ENCODE measurements at places on chromosomes 1 and 21.

GRCh38 chr1:12279728-12280464 lies 50.1 kb downstream of the VPS13D start:
- DNase-seq, result no peak

GRCh38 chr1:203199481-203199815 lies 12.9 kb upstream of the CHI3L1 start:
- no peak for DNase-seq

DNA sequence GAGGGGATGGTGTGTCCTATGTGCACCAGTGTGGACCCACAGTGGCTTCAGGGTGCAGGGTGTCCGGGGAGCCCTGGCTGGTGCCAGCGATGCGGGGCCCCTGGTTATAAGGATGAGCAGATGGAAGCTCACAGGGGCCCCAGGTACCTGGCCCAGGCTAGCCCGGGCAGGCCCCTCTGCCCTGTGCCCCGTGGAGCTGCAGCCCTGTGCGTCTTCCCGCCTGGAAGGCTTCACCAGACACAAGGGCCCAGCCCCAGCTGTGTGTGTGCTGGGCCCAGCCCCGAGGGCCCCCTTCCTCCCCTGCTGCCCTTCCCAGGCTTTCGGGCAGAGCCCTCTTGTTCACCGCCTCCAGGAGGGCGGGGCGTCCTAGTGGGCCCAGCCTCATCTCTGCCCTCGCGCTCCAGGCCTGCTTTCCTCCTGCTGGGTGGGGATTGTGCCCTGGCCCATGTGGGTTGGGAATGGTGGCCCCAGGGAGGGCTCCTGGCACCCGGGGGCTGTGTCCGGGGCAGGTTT lies 15.9 kb downstream of the PFKL start:
- no peak for DNase-seq

DNA sequence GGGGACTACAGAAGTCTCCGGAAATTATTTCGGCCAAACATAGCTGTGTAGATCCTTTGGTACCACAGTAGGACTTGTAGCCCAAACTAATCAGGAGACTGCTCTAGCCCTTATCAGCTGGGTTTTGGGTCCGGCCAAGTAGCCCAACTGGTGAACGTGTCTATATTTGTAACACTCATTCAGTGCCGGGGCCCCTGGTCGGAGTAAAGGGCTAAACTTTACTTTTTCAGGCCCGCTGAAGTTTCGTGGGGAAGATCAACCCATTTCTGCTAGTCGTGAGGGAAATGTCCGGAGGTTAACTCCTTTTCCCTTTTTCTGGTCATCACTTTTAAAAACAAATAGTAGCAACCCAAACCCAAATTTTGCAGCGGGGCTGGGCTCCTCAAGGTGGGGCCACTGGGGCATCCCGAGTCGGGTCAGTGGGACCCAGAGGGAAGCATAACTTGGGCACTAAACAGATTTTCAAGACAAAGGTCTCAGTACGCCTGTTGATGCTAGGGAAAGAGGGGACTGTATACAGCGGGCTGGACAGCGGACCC lies 1.7 kb downstream of the LHX9 start:
- DNase-seq, result no peak

GRCh38 chr1:12596007-12596821 lies 21.8 kb downstream of the DHRS3 start:
- peak; percentile 72 for DNase-seq

GRCh38 chr1:54331091-54331772 lies 75.0 kb downstream of the SSBP3 start:
- DNase-seq, result no peak

DNA sequence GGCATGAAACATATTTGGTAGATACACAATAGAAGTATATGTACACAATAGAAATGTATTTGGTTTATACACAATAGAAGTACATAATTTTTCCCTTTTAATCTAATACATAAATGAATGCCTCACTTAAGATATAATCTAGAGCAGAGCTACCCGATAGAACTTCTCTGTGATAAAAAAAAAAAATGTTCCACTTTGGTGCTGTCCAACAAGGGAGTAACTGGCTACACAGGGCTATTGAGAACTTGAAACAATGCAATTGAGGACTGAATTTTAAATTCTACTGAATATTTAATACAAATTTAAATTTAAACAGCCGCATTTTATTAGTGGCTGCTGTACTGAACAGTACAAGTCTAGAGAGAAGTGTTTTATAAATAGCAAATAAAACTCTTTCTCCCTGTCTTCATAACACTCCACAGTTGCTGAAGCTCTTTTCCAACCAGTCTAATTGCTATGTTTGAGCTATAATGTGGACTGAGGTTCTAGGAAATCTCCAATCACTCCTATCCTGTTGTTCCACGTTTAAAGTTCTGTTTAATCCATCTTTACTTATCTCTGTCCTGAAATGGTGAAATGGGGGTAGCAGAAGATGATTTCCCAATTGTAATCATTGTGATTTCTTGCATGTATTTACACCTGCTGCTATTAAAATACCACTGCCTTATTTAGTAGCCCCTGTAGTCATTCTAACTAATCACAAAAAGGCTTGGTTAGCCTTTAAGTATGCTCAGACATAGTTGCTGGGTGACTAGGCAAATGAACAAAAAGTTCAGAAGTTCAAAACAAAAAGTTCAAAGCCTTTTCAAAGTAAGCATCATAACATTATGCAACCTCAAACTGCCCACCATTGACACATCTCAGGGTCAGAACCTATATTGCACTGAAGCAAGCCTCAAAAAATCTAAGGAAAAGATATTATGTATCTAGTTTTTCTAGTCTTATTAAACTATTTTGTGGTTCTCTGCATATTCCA lies 192.3 kb upstream of the C1orf87 start:
- peak; percentile 64 for DNase-seq

- DNase-seq, result no peak
These were observed 7.8 kb upstream of the PLEKHG5 start for GRCh38 chr1:6499296-6499695.
